B cell (primary cell): ENCODE measurements at places on chromosomes 13 and 19. TPM values are rescaled to one million over a fixed set of nuclear protein-coding genes. Genes with fewer than 3 reads are reported as not detected.

FKBP8 gene
- 138 and 163 TPM in 2 replicates for polyA plus RNA-seq

ZMYM5 gene
- 14.3 and 20.7 TPM in 2 replicates for polyA plus RNA-seq

SYCN gene
- polyA plus RNA-seq, result not detected in 2 replicates

FXYD1 gene
- 2.6 and 3.1 TPM in 2 replicates for polyA plus RNA-seq

ETV2 gene
- 0.20 and 0.49 TPM in 2 replicates for polyA plus RNA-seq

FOXA3 gene
- not detected in 2 replicates for polyA plus RNA-seq
